HFFc6 (cell line): ENCODE measurements at places on chromosomes 4 and X. TPM values are rescaled to one million over a fixed set of nuclear protein-coding genes. Genes with fewer than 3 reads are reported as not detected.

Gene VEGFD
- total RNA-seq, result not detected in 3 replicates

Gene OTUD6A
- total RNA-seq, result not detected in 3 replicates

GRCh38 chr4:37447886-37448285 is 203.3 kb downstream of the NWD2 start:
- H3K27me3 ChIP-seq, result peaks cover 8% of the 10 kb centered on the region
- H3K4me3 ChIP-seq, result no peak overlapping the region
- no peaks in the 10 kb centered on the region for H3K36me3 ChIP-seq
- no peak for DNase-seq

- H3K36me3 ChIP-seq, result no peaks in the 10 kb centered on the region
- no peaks in the 10 kb centered on the region; the same call in 1 of the 2 replicates for H3K27me3 ChIP-seq
- peaks cover 17% of the 10 kb centered on the region for H3K4me1 ChIP-seq
- peak; percentile 74 for DNase-seq
- peak within 1 kb of the TSS; percentile 94 for H3K4me3 ChIP-seq
Observed at GRCh38 chrX:74421036-74421739, at the start of gene SLC16A2. TSS of gene SLC16A2 (plus strand) at chrX:74421493. CDS start at chrX:74421638, 145 bp downstream.

- no peak overlapping the region for H3K27ac ChIP-seq
- H3K4me1 ChIP-seq, result peaks cover 18% of the 10 kb centered on the region
- H3K4me3 ChIP-seq, result no peak overlapping the region
- DNase-seq, result no peak
- H3K27me3 ChIP-seq, result no peaks in the 10 kb centered on the region
- H3K36me3 ChIP-seq, result peaks cover 10% of the 10 kb centered on the region
Observed at GRCh38 chr4:83266689-83267088, 17.9 kb downstream of the COQ2 start.

Gene DNASE1L1
- 81.4 to 96.3 TPM (median 94.6 TPM) in 3 replicates for total RNA-seq

DNA sequence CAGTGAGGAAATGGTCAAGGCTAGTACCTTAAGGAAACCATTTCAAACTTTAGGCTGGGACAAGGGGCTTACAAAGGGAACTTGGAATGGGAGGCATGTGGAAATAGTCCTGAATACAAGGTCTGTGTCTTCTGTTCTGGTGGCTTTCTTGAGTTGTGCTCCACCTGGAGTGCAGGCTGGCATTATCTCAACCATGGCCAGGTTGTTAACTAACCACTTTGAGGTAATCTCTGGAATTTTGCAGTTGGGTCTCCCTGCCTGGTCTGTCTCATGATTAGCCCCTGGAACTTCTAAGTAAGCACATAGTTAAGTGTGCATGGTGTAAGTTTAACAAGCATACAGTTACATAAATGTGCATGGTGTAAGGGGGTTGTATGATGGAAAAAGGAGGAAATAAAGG is 77.5 kb downstream of the PCDH18 start:
- DNase-seq, result no peak
- no peaks in the 10 kb centered on the region for H3K36me3 ChIP-seq
- no peak overlapping the region for H3K4me3 ChIP-seq
- H3K27ac ChIP-seq, result no peak overlapping the region
- H3K27me3 ChIP-seq, result no peaks in the 10 kb centered on the region

Gene SPIN2A
- total RNA-seq, result 0.11 to 0.60 TPM (median 0.45 TPM) in 3 replicates

DNA sequence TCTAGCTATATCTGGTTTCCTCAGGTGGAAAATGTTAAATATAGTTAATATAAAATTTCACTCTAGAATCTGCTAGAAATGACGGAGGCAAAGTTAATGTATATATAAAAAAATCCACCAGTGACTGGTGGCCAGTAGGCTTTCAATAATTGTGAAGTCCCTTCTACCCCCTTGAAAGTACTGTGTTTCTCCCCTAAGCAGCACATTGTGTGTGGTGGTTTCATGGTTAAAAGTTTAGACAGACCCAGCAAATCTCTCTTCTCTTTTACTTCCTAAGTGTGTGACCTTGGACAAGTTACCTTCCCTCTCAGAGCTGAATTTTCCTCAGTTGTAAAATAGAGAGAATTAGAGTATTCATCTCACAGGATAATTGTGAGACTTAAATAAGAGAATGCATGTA is 600 bp upstream of the HEPH start:
- H3K27ac ChIP-seq, result no peak overlapping the region
- H3K36me3 ChIP-seq, result no peaks in the 10 kb centered on the region
- no peak for DNase-seq
- H3K4me1 ChIP-seq, result no peaks in the 10 kb centered on the region
- H3K27me3 ChIP-seq, result no peaks in the 10 kb centered on the region

DNA sequence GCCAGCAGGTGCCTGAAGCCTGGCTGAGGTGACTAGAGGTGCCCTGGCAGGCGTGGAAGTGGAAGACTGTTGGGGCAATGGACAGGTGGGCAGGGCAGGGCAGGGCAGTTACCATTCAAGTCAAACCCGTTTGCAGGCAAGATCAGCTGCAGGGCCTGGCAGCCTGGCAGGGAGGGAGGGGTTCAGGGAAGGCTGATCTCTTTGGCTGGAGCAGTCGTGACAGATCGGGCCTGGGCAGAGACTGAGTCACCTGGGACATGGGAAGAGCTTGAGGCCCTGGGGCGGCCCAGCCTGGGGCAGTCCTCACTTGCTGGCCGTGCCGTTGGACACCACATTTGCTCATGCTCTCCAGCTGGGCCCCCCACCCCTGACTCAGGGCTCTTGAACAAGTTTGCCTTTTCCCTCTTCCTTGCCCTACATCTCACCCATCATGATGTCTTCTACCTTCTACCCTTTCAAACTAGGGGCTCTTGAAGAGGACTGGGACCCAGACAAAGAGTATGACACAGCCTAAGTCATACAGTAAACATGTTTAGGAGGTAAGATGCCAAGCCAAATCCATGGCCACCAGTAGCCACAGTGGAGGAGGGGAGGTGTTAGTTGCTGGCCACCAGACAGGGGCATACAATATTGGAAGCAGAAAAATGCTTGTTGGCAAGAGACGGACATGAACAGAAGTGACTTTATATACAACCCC is 2.0 kb upstream of the ZNF185 start:
- no peak overlapping the region for H3K4me3 ChIP-seq
- DNase-seq, result no peak
- peaks cover 21% of the 10 kb centered on the region for H3K4me1 ChIP-seq
- no peaks in the 10 kb centered on the region for H3K36me3 ChIP-seq
- peak overlapping the region; percentile 41 for H3K27ac ChIP-seq
- peaks cover 13% of the 10 kb centered on the region for H3K27me3 ChIP-seq

- H3K4me1 ChIP-seq, result peaks cover 46% of the 10 kb centered on the region
- DNase-seq, result no peak
- peaks cover 40% of the 10 kb centered on the region for H3K36me3 ChIP-seq
- H3K4me3 ChIP-seq, result peak overlapping the region; percentile 93
Observed at GRCh38 chr4:110637408-110638088, 14.7 kb upstream of the PITX2 start.

DNA sequence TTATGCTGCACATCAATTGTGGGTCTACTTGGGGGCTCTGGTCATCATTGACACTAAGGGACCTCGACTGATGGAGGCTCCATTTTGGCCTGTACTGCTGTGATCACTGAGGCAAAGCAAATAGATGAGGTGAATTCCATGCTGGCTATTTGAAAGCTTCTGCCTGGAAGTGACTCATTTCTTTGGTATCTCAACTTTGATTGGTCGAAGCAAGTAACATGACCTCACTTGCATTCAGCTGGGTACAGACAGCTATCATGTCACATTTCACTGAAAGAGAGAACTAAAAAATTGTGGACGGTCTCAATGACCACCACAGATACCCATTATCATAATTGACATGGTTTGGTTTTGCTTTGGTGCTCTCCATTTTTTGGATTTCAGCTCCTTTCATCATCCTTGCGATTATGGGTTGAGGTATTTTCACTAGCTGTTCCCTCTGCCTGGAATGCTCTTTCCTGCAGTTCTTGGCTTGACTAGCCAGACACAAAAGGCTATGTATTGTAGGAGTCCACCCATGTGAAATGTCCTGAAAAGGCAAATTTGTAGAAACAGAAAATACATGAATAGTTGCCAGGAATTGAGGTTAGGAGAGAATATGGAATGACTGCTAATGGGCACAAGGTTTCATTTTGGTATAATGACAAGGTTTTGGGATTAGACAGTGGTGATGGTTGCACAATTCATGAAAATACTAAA is 369.2 kb upstream of the LCORL start:
- no peaks in the 10 kb centered on the region for H3K36me3 ChIP-seq
- no peak for DNase-seq
- no peak overlapping the region for H3K4me3 ChIP-seq

Gene FAM47A
- total RNA-seq, result not detected in 3 replicates

Gene PLXNA3
- total RNA-seq, result 66.2 and 89.7 TPM in 2 replicates

- H3K4me3 ChIP-seq, result peak overlapping the region; percentile 78
- no peaks in the 10 kb centered on the region; the same call in 1 of the 2 replicates for H3K27me3 ChIP-seq
- peaks cover 4% of the 10 kb centered on the region; the same call in 1 of the 2 replicates for H3K36me3 ChIP-seq
- peak; percentile 89 for DNase-seq
Observed at GRCh38 chr4:83128240-83128929, 13.9 kb upstream of the PLAC8 start.
